Upper lobe of left lung (tissue), 6 donors: ENCODE measurements at places on chromosomes 3 and 15.

- DNase-seq: no peak
Measured at GRCh38 chr3:130849091-130849552, 44.8 kb upstream of the ATP2C1 start.

- no peak for DNase-seq
Measured at GRCh38 chr15:42691308-42691707, 45.6 kb downstream of the CDAN1 start.

- DNase-seq: no peak
Measured at GRCh38 chr15:59352189-59352588, 20.5 kb downstream of the MYO1E start.

GRCh38 chr3:123449102-123449996 is 459 bp upstream of the ADCY5 start:
- peak; percentile 89 for DNase-seq

GRCh38 chr15:82040862-82041261 is 5.0 kb downstream of the MEX3B start:
- DNase-seq: no peak

- DNase-seq: no peak
Measured at GRCh38 chr3:24707936-24708335, 213.3 kb upstream of the THRB start.

GRCh38 chr3:42732196-42732828 is 29.7 kb upstream of the HHATL start:
- no peak for DNase-seq

GRCh38 chr3:114363554-114364202 is 69.8 kb downstream of the TIGIT start:
- DNase-seq: no peak

- no peak for DNase-seq
Measured at GRCh38 chr15:85860394-85861161, 65.9 kb upstream of the KLHL25 start.

- DNase-seq: no peak
Measured at GRCh38 chr15:51260202-51260601, 78.2 kb downstream of the CYP19A1 start.

DNA sequence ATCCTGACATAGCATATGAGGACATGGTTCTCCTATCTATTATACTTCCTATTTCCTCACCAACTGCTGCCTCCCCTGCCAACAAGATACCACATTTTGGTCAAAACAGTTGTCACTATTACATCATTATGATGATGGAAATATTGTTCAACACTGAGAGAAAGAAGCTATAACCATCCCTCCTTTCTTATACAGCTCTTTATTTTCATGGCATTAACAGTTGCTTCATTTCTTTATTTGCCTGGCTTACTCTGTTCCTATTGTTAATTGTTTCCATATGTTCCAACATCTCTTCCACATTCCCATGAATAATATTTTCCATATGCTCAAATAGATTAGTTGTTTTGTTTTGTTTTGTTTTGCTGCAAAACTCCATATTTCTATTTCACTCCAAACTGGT is 40.8 kb upstream of the FILIP1L start:
- DNase-seq: no peak

DNA sequence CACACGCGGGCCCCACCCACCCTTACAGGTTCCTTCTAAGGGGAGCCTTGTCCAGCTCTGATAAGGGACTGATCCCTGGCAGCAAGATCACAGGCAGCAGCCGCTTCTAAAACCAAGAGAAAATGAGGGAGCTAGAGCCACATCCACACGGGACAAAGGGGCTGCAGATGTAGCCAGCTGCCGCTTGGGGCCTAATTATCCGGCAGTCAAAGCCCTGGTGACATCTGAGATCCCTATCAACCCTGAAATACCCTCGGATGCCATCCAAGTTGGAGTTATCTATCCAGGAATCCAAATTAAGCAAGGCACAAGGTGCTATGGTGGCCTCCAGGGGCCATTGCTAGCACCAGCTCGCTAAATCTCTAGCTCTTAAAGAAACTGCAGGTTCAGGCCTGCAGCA is 248.3 kb downstream of the VPS13C start:
- no peak for DNase-seq

GRCh38 chr3:135013206-135013605 is 218.1 kb downstream of the EPHB1 start:
- DNase-seq: no peak

DNA sequence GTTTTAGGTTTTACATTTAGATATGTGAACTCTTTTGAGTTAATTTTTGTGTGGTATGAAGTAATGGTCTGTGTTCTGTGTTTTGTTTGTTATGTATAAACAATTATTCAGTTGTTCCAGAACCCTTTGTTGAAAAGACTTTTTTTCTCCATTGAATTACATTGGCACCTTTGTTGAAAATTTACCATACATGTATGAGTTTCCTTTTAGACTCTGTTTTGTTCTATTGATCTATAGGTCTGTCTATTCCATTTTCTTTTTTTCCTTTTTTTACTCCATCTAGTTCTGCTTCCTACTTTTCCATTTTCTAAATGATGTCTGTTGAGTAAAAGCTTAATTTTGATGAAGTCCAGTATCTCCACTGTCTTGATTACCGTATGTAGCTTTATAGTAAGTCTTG is 31.4 kb downstream of the ARIH2 start:
- DNase-seq: no peak

DNA sequence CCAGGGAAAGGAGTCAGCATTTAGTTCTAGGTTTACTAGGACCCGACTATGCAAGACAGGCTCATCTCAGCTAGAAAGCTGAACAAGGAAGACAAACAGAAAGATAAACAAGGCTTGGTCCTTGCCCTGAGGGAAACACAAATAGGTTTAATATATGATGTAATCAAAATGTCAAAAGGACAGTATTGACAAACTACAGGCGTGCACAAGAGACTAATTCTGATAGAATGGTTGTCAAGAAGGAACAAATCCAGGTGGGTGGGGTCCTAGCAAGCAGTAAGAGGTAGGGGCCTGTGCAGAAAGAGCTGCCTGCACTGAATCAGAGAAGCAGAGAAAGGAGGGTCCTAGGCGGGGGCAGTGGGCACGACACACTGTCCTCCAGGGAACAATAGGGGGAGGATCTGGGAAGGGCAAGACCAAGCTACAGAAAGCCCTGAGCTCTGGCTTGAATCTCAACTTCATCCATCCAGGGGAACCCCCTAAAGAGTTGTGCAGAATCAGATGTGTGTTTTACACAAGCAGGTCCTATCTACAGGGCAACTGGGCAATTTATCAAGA is 23.4 kb downstream of the RFTN1 start:
- DNase-seq: no peak

DNA sequence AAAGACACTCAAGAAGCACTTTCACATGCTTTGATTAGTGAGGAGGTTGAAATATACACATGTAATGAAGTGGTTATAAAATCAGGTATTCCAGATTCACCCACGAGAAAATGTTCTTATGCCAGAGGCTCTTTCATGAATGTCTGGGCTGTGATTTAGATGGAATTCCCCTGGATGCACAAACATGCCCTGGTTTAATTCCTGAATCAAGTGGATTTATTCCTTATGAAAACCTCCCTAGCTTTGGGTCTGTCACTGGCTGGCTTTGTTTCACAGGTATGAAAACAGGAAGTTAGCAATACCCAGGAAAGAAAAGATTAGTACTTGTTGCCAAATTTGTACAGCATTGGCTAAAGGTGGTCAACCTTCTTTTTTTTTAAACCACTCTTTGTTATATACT is 1123.0 kb downstream of the ROBO1 start:
- DNase-seq: no peak

- DNase-seq: no peak
Measured at GRCh38 chr15:60679256-60679655, 200.3 kb upstream of the ICE2 start.

DNA sequence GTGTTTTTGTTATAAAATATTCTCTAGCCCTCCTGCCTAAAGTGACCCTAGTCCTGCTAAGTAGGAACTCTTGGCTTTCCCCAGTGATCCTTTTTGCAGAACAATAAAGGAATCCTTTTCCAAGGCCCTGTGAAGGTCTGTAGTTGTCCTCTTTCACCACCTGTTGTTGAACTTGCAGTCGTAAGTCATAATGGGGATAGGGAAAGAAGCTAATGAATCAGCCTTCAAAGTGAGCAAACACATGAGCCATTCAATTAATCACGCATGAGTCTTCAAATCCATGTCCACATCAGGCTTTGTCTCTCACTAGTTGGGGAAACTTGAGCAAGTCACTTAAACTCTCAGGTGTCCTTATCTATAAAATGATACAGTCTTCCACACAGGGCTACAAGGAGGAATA is 27.6 kb downstream of the ZNF860 start:
- DNase-seq: no peak

DNA sequence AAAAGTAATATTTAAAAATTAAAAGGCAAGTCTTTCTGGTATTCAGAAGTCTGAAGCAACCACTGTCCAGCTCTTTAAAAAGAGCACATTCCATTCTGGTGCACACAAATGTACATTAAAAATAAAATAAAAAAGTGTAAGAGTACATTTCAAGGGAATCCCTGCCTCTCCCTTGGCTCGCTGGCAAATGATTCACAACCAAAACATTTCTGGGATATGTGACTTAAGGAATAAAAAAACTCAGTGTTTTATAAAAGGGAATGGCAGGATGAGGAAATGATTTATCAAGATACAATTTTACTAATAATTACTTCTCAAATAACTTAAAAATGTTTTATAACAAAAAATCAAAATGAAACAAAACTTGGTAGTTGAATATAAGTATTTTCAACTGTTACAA is 23.8 kb upstream of the ANXA2 start:
- no peak for DNase-seq

- no peak for DNase-seq
Measured at GRCh38 chr3:37510755-37511154, 336.4 kb upstream of the LRRFIP2 start.

- DNase-seq: peak; percentile 78
Measured at GRCh38 chr15:51681303-51681963, at the start of gene SCG3. SCG3 (plus strand) TSS chr15:51681503; CDS start chr15:51681756, 253 bp downstream.

GRCh38 chr3:28328188-28329151 is 20.1 kb upstream of the ZCWPW2 start:
- DNase-seq: no peak

DNA sequence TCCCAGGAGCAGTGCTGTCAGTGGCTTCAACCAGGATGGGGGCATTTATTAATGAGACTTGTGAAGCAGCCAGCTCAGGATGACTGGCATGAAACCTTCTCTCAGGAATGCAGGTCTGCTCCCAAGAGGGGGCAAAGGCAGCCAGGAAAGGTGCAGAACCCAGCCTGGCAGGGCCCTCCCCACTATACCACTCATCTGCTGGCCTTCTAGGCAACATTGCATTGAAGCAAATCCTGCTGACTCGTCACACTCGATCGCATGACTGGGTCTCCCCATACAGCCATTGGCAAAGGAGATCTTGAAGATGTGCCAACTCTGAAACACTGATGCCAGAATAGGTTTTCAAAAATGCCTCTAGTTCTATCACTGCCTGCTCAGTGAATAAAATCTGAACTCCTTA is 65.7 kb upstream of the CMTM7 start:
- DNase-seq: no peak

DNA sequence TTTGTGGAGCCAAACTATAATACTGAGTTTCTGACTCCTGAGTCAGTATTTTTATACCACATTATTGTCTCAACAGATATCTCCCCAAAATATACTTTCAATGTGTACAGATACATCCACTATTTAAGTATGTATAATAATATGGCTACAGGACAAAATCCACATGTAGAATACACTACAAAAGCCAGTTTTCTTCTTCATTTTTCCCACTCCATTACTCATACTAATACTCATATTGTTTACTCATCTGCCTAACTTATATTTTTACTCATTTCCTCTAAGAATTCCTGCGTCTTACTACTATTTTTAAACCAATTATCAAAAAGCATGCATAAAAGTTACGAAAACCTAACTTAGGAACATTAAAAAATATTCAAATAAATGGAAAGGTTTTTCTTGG is 440.8 kb downstream of the ZNF385D start:
- DNase-seq: no peak

GRCh38 chr15:63487076-63487757 is 17.2 kb upstream of the USP3 start:
- DNase-seq: peak; percentile 95

- no peak for DNase-seq
Measured at GRCh38 chr15:40054605-40054854, 15.5 kb upstream of the SRP14 start.

GRCh38 chr3:45773714-45774449 is 22.5 kb downstream of the SLC6A20 start:
- DNase-seq: no peak

DNA sequence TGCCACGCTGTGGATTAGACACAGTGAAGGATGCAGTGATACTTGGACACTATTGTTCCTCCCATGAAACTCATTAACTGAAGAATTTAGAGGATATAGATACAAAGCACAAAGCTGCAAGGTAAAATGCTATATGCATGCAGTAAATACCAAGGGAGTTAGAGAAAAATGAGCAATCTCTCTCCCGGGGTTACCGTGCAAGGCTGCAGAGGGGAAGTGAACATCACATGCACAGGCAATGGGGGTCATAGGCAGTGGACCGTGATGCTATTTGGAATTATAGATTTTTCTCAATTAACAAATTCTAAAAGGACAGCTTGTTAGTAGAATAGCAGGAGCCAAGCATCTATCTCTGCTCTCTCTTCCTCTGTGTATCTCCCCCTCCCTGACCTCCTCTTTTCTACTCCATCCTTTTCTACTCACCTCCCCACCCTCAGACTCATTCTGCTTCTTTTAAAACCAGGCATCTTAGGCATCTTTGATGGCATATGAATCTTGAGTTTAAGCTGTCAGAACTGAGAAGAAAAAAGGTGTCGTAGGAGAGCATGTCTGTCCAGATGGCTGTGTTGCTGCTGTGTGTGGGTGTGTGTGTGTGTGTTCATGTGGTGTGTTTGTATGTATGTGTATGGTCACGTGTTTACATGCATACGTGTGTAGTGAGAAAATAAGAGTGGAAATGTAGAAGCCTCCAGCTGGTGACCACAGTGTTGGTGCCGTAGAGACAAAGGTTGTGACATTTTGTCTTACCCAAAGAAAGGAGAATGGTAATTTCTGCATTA is 339.0 kb downstream of the EPHB1 start:
- no peak for DNase-seq

GRCh38 chr3:195135917-195136316 is 135.0 kb downstream of the XXYLT1 start:
- DNase-seq: no peak

DNA sequence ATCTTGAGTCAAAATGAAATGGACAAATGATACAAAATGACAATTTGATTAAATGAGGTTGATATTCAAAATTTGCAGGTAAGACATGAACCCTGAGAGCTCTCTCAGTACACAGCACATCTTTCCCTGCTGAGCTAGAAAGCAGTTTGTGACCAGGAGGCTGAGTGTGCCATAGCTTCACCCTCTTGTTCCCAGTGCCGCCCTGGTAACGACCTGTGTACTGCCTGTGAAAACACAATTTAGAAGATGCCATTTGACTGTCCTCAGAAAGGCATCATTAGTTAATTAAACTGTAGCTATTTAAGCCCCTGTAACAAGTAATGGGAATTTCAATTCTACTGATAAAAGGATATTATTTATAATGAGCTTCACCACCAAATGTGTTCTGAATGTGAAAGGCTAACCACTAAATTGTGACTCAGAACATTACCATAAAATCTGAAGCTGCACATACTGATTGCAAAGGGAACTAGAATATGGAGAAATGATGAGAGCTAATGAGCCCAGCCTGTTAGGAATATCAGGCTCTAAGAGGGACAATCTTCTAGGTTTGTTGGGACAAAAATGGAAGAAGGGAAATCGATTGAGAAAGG is 212.9 kb upstream of the ARPP21 start:
- DNase-seq: no peak
